ENCODE measurements at places on chromosomes 5 and 9.

DNA sequence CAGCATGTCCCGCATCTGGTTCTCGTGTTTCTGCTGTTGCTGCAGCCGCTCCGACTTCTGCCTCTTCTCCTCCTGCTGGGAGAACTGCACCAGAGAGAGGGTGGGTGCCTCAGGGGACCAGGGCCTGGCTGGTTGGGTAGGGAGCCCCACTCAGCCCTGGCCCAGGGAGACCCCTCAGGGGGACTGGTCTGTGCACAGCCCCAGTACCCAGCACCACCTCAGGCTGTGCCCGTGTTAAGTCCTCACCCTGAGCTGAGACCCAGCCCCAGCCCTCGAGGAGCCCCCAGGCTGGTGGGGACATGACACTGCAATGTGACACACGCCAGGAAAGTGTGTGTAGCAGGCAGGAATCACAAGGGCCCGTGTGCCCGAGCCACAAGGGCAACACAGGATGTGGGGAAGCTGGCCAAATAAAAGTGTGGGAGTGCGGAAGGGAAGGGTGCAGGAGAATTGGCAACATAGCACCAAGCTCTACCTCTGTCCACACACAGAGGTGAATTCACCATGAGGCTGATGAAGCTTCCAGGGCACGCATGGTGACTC is 48.2 kb upstream of the FBXW11 start:
- DNase-seq = no peak

GRCh38 chr9:93871286-93871685 is 83.9 kb downstream of the BARX1 start:
- DNase-seq = no peak

DNA sequence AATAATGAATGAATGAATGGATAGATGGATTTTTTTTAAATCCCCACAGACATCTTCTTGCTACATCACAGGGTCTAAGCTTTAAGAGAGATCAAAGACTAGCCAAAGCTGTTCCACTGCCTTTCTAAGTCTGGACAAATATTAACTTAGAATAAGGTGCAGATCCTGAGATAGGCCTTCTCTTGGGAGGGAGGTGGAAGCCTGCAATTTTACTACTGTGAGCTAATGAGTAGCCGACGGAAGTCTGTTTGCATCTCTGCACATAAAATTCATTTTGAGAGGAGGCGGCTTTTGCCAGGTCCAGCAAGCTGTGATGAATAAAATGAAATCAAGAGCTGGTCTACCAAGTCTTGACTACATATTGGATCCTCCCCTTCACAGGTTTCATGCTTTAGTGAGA is 484.9 kb downstream of the TMEM38B start:
- DNase-seq = no peak

- DNase-seq = peak; percentile 13
Measured at GRCh38 chr5:150778088-150778516, 455 bp upstream of the SMIM3 start.

GRCh38 chr9:127874301-127875221 is 2.9 kb downstream of the AK1 start:
- DNase-seq = no peak

- no peak for DNase-seq
Measured at GRCh38 chr9:114995681-114996221, 65.4 kb upstream of the TNFSF8 start.

GRCh38 chr5:125786021-125786420 is 637.2 kb upstream of the GRAMD2B start:
- no peak for DNase-seq

GRCh38 chr5:144028058-144028457 is 142.4 kb downstream of the YIPF5 start:
- DNase-seq = no peak

DNA sequence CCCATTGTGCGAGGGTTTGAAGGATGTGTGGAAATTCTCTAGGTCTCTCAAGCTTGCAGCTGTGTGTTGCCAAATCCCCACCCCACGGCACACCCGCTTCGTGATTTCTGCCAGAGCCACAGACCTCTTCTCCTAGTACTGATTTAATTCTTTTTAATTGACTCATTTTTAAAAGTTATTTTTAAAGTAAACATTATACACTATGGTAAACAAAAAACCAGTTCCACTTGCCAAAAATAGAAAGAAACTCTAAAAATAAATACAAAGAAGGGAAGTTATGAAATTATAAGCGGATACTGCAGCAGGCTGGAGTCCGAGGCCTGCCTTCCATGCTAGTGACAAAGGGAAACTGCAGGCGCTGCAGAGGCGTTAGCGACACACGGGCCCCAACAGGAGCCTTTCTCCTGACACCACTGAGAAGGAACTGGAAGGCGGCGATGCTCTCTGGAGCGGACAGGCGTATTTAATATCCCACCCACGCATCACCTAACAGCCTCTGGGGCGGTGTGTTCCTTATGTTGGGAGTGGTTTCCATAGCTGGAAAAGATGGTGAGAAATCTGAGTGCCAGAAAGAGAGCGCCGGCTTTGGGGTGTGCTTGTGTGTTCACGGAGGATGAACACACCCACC is 122.5 kb downstream of the COL23A1 start:
- peak; percentile 24 for DNase-seq

- DNase-seq = peak; percentile 57
Measured at GRCh38 chr5:174951151-174951780, 226.9 kb downstream of the MSX2 start.

- no peak for DNase-seq
Measured at GRCh38 chr5:137156180-137156579, 342.9 kb downstream of the SPOCK1 start.

- no peak for DNase-seq
Measured at GRCh38 chr5:10760921-10761184, 181 bp downstream of the DAP start.

GRCh38 chr9:100465274-100465673 is 7.7 kb upstream of the TMEFF1 start:
- no peak for DNase-seq

DNA sequence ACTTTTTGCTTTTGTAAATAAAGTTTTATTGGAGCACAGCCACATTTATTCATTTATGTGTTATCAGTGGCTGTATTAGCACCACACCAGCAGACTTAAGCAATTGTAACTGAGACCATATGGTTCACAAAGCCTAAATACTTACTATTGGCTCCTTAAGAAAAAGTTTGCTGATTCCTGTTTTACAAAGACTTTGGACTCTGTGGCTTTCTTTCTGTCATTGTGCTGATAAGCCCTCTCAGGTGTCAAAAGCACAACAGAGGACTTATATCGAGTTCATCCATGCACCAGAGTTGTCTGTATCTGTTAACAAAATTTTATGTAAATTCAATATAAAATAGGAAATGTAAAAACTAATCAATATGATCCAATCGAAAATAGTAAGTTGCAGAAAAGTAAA is 55.6 kb upstream of the PCSK5 start:
- DNase-seq = peak; percentile 47

DNA sequence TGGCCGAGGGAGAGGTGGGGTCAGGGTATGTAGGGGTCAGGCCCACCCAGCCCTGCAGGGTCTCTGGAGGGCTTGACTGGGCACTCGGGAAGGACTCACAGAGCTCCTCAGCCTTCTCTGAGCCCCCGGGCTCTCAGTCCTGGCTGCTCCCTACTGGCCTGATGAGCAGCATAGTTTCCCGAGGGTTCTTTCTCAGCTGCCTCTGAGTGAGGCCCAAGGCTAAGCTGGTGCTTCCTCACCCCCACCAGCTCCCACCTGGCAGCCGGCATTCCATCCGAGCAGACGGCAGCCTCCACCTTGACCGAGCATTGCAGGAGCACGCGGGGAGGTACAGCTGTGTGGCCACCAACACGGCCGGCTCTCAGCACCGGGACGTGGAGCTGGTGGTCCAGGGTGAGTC is 56.0 kb downstream of the HMCN2 start:
- DNase-seq = no peak

DNA sequence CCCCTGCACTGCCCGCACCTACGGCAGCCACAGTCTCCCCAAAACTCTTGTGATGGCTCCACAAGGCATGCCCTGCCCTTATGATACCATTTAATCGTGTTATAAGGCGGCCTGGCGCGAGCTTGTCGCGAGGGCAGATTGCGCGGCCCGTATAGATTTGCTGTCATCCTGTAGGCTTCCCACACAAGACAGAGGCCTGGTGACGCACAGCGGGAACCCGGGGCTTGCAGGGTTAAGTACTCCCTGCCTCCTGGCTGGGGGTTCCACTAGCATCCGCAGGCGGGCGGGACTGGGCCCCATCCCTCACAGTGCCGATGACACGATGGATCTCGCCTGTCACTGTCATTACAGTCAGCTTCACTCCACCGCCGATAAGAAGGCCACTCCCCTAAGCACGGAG is 364.9 kb upstream of the IRX2 start:
- no peak for DNase-seq

DNA sequence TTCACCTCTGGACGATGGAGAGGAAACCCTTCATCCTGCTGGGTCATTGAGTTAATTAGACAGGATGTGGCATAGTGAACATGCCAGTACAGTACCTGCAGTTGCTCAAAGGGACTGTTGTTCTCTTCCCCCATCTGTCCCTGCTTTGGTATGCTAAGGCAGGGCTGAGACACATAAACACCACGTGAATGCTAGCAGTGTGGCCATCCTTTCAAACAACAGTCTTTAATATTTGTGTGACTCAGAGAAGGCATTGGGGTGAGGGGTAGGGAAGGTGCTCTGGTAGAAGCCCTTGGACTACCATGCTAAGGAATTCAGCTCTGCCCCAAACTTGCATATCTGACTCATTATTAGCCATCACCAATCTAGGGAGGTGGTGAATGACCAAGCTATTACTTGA is 180.2 kb upstream of the ZNF618 start:
- DNase-seq = no peak

DNA sequence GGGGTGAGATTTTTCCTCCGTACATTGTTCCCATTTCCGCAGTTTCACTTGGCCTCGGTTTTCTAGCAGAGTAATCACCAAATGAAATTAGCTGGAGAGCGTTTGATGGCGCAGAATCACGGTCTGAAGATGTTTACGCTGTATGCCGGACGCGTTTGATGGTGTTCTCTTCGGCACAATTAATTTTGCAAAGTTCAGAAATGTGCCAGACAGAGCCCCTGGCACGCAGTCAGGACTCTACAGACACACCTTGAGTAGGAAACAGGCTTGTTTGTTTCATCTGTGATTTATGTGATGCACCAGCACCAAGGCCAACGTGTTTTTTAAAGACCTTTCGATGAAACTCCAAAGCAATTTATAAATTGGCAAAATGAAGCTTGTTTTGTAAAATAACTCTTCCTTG is 863 bp upstream of the LIFR start:
- DNase-seq = no peak

DNA sequence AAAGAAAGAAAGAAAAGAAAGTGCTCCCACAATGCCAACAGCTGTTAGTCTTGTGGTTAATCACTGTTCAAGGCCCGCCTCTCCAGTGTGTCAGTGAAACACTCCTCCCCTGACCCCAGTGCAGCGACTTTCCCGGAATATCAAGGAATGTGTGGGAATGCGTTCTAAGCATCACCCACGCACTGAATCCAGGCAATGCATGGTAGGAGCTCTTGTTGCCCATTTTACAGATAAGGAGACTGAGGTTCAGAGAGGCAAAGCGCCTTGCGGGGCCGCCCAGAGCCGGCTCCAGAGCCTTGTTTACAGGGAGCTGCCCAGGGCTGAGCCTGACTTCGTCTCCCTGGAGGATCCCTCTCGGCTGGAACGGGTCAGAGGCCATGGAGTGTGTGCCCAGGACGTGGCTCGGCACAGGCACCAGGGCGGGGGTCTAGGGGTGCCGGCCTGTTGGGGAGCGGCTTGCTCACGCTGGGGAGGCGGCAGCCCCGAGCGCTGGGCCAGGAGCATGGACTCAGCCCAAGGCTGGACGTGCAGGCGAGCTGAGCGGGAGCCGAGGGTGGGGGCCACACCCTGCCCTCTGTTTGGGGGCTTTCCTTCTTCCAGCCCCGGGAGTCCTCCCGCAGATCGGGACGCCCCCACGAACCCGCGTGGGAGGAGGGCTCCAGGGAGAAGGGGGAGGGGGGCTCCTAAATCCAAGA is 823 bp downstream of the ST6GALNAC6 start:
- DNase-seq = peak; percentile 44

DNA sequence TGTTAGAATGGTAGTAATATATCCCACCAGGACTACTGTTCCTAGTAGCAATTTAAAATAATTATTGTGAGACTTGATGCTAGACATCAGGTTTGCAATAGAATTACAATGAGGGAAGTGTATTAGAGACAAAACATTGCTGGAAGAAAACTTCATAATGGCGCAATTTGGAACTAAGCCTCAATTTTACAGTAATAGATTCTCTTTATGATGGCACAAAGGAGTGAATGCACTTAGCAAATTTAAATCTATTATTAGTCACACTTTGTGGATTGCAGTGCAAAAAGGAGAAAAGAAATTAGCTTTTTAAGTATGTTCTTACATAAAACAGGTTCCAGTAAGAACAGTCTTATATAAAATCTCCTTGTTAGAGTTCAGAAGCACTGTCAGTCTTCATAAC is 358.3 kb downstream of the KIAA0825 start:
- DNase-seq = no peak

DNA sequence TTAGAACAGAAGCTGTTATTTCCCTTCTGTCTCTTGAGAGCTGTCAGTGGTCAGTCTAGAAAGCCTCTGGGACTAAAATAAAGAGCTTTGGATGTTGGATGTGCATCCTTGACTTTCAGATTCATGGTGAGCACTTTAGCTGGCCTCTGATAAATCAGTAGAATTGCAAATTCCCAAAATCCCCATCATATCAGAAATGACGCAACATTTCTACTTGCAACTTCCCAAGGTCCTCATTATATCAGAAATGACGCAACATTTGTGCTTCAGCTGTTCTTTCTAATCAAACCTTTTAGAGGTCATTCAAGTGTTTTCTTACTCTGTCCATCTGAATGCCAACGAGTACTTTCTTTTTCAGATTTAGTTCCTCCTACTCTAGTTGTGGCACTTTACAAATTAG is 167.3 kb upstream of the MOCS2 start:
- no peak for DNase-seq

DNA sequence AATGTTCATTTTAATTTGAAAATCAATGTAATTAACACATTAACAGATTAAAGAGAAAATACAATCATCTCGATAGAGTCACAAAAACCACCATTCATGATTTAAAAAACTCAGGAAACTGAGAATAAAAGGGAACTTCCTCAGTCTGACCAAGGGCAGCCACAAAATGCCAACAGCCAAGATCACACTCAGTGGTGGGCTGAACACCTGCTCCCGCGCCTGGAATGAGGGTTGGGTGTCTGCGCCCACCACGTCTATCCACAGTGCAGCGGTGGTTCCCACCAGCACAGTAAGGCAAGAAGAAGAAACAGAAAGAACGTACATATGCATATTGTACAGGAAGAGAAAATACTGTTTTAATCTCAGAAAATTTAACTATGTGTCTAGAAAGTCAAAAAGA is 11.7 kb upstream of the NSMF start:
- no peak for DNase-seq

- DNase-seq = no peak
Measured at GRCh38 chr9:81417299-81417675, 272.1 kb downstream of the TLE1 start.

Measured in large intestine (tissue), 12 donors.